ENCODE measurements at places on chromosomes 13 and 19.

- no peak for DNase-seq
Measured at GRCh38 chr19:27906081-27906480, 1306.9 kb downstream of the UQCRFS1 start.

DNA sequence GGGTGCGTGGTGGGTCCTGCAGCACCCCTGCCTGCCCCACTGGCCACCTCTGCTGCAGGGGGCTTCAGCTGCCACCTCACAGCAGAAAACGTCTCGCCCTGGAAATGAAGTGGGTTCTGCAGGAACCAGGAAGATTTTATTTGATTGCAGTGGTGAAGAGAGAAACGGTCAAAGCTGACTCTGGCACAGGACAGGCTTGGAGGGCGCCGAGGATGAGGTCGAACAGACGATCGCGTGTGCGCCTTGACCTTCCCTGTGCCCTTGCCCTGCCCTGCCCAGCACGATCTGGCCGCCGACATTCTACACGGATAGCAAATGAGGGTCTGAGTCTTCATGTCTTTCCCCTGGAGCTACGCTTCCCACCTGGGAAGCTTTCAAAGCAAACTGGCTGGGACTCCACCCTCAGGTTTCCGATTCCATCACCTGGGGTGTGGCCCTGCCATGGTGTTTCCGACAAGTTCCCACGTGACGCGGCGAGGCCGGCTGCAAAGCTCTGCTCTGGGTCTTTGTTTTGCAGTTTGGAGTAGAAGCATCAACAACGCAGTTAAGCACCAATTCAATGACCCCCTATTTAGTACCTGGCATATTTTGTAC is 50.3 kb upstream of the TUBGCP3 start:
- DNase-seq = no peak

DNA sequence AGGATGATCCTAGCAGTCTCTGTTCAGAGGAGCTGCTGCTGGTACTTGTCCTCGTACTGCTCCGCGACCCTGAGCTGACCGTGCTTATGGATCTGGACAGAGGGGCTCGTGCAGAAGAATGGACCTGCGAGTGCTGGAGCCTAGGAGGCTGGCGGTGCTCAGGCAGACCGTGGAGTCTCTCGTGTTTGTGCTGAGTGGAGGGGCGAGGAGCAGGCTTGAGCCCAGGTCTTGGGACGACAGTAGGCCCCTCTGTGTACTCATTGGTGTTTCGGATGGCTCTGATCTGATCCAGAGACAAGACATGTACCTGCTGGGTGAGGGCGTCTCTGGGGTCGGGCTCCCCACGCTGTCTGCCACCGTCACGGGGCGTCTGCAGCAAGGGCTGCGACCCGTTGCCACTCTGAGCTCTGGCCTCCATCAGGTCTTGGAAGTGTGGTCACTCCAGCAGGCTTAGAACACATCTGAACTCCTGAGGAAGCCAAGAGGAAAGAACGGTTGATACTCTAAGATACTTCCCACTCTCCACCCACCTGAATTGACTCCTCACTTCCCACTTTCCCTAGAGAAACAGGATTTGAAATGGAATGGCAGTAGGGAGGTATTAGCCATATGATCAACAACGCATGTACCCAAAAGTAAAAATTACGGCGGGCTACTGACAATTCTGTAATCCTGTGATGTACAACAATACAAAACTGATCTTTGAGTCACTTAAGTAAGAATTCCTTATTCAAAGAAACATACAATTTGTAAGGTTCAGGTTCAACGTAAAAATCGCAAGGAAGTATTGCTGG is 3.4 kb downstream of the SPRY2 start:
- DNase-seq = no peak

- DNase-seq = no peak
Measured at GRCh38 chr19:21765151-21765550, 2.2 kb downstream of the ZNF100 start.

DNA sequence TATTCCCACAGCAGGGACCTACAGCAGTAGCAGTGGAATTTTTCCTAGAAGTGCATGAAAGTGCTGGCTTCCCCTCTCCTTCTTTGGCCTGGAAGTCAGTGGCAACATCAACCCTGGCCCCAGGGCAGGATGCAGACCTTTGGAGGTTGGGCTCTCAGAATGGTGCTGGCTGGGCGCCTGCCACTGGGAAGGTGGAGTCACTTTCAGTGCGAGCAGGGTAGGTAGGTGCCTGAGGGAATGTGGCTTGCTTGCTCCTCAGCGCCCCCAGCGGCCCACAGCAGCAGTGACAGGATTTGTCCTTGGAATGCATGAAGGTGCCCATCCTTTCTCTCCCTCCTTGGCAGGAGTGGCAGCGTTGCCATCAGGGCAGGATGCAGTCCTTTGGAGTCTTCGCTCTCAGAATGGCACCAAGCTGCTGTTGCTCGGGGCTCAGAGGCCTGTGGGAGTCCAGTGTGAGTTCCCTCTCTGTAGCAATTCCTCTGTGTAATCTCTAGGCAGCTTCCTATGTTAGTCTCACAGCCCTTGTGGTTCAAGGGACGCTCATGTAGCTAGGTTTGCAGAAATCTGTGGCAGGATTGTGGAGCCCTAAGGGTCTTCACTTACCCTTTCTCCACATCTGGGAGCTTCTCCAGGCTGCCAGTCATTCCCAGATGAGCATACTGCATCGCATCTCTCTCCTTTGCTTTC is 354.4 kb upstream of the DACH1 start:
- DNase-seq = no peak

DNA sequence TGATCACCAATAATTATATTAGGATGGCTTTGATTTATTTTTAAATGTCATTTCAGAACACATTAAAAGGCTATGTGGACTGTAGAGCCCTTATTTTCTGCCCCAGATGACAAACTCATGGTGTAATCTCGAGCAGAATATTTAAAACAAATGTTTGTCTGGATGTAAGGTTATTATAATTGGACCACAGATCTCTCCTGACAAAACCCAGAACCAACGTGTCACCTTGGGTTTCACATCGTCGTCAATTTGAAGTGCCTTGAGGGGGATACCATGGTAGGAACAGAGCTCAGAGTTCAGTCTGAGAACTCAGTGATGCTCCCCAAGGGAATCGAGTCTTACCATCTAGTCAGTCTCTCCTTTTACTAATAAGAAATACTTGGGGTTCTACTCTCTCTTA is 2.8 kb downstream of the SACS start:
- no peak for DNase-seq

- DNase-seq = no peak
Measured at GRCh38 chr19:14440049-14440448, 6.9 kb downstream of the PKN1 start.

DNA sequence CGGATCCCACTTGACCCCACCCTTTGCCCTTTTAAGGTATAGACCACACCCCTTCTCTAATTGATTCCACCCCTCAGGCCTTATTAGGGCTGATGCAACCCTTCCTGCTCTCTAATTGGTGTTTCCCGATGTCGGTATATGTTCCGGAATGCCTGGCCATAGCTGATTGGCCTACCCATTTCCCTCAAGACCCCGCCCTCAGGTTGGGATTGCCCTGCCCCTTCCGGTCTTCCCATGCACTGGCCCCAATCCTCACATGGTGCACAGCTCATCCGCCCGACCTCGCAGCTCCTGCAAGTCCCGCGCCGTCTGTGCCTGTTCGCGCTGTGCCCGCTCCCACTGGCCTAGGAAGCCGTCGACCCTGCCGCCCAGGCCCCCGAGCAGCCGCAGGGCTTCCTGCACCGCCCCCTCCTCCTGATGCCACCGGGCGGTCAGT is 18.1 kb downstream of the TSKS start:
- no peak for DNase-seq

GRCh38 chr19:49689133-49690078 is at the start of gene ADM5:
TSS of gene ADM5 (plus strand) at chr19:49689594. CDS start at chr19:49689838, 244 bp downstream.
- DNase-seq = no peak

GRCh38 chr19:6038634-6039405 is 60.9 kb upstream of the RANBP3 start:
- DNase-seq = no peak

- DNase-seq = no peak
Measured at GRCh38 chr13:73230716-73231115, 171.9 kb downstream of the KLF5 start.

DNA sequence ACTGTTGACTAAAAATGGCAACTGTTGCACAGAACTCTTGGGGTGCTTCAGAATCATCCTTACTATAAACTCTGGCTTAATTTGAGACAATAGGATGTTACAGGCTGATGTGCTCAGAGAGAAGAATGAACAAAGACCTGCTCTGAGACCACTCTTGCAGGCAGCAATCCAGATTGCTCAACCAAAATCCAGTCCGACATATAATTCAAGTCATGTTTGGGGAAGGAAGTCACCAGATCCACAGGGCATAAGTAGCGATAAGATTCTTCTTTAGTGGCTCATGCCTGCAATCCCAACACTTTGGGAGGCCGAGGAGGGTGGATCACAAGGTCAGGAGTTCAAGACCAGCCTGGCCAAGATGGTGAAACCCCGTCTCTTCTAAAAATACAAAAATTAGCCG is 20.6 kb downstream of the MTMR6 start:
- no peak for DNase-seq

GRCh38 chr19:36605877-36606478 is 865 bp downstream of the ZNF382 start:
- DNase-seq = no peak

DNA sequence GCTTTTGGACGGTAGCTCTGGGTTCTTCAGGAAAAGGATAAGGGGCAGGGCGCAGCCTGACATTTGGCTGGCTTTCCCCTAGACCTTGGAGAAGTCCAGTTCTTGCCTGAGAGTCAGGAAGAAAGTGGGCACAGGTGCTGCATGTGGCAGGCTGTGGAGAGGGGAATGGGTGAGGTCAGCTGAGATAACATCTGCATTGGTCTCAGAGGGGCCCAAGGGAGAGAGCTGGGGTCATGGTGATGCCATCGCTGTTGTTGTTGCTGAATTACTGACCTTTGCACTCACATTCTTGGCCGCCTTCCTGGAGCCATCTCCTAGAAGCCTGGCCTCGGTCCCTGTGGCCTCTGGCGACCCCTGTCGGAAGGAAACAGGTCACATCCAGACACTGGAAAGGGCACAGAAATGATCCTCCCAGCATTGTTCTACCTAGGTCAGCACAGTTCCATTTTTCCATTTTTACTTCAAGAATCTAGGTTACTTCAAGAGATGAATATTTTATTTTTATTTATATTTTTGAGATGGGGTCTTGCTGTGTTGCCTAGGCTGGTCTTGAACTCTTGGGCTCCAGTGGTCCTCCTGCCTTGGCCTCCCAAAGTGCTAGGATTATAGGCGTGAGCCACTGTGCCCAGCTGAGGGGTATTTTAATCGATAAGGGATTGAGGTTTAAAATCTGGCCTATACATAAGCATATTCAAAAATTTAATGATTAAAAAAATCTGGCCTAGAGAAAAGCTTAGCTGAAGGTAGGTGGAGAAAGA is 6.5 kb upstream of the LIPE start:
- peak; percentile 43 for DNase-seq

GRCh38 chr19:49543032-49543431 is 15.2 kb downstream of the RCN3 start:
- no peak for DNase-seq

GRCh38 chr13:65727070-65727469 is 1503.1 kb downstream of the PCDH9 start:
- no peak for DNase-seq

GRCh38 chr19:12791345-12792050 is at the start of gene JUNB:
TSS of gene JUNB (plus strand) at chr19:12791486. CDS start at chr19:12791772, 286 bp downstream.
- DNase-seq = peak; percentile 97

DNA sequence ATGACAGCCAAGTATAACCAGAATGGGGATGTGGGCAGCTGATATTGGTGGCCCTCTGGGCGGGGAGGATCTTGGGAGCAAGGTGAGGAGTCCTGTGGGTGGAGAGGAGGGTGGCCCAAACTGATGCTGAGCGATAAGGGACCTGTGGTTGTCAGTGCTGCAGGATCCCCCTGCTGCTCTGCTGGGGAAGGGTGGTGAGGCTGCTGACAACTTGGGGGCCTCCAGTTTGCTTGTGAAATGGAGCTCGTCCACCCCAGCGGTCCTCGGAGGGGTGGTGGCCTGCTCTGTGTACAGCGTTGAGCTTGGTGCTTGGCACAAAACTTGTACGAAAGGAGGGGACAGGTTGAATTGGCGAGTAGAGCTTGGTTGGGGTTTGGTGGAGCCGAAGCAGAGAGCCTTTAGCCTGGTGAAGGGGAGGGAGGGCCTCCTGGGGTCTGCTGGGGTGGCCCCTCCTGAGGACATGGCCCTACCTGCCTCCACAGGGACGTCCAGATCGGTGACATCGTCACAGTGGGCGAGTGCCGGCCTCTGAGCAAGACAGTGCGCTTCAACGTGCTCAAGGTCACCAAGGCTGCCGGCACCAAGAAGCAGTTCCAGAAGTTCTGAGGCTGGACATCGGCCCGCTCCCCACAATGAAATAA is 2.9 kb downstream of the RPS11 start:
- DNase-seq = no peak

DNA sequence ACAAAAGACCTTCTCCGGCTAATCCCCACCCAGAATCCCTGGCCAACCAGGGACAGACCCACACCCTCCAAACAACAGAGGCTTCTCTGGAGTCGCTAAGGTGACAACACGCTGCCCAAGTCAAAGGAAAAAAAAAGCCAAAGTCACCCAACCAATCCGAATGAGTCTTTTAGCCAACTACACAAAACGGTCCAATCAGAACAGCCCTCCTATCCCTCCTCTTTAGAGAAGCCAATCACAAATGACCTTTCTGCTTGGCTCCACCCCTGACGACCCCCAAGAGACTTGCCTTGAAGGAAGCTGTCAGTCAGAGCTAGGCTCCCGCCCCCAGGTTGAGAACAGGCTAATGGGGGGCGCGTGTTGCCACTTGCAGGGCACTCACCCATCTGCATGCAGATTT is 6.6 kb upstream of the FBXW9 start:
- DNase-seq = no peak
